ENCODE measurements at places on chromosomes 6 and 20. TPM values are rescaled to one million over a fixed set of nuclear protein-coding genes. Genes with fewer than 3 reads are reported as not detected.

KIAA1755 gene
- polyA plus RNA-seq: 19.0 TPM

FOXQ1 gene
- polyA plus RNA-seq: 0.31 TPM

TREM1 gene
- polyA plus RNA-seq: 0.29 TPM

RPP21 gene
- 32.2 TPM for polyA plus RNA-seq

ZBTB46 gene
- polyA plus RNA-seq: 16.1 TPM

BCAS1 gene
- polyA plus RNA-seq: 0.66 TPM

GTSF1L gene
- polyA plus RNA-seq: not detected

EYA4 gene
- 22.4 TPM for polyA plus RNA-seq

SYCP2 gene
- 8.7 TPM for polyA plus RNA-seq

SAPCD1 gene
- 2.7 TPM for polyA plus RNA-seq

PTCHD4 gene
- 1.7 TPM for polyA plus RNA-seq

DEFB128 gene
- polyA plus RNA-seq: not detected

THBS2 gene
- 19.4 TPM for polyA plus RNA-seq

SIRPG gene
- not detected for polyA plus RNA-seq

TEAD3 gene
- 42.6 TPM for polyA plus RNA-seq

RSPH9 gene
- 1.3 TPM for polyA plus RNA-seq

CST2 gene
- not detected for polyA plus RNA-seq

C6orf15 gene
- polyA plus RNA-seq: 0.19 TPM

FABP7 gene
- not detected for polyA plus RNA-seq

ANKRD66 gene
- polyA plus RNA-seq: not detected

ZC2HC1B gene
- not detected for polyA plus RNA-seq

FAM209B gene
- polyA plus RNA-seq: 0.34 TPM

GPX6 gene
- not detected for polyA plus RNA-seq

SLC22A23 gene
- 13.0 TPM for polyA plus RNA-seq

KHDRBS2 gene
- 2.3 TPM for polyA plus RNA-seq

NKX2-2 gene
- polyA plus RNA-seq: not detected

OR12D3 gene
- polyA plus RNA-seq: not detected

BACH2 gene
- 10.6 TPM for polyA plus RNA-seq

HDGFL1 gene
- polyA plus RNA-seq: not detected

SIRPD gene
- not detected for polyA plus RNA-seq

ZNF292 gene
- polyA plus RNA-seq: 39.3 TPM

CCR6 gene
- not detected for polyA plus RNA-seq

TULP1 gene
- polyA plus RNA-seq: 1.8 TPM

TRIM40 gene
- not detected for polyA plus RNA-seq

KCNG1 gene
- 4.1 TPM for polyA plus RNA-seq

SLC35F1 gene
- polyA plus RNA-seq: 2.4 TPM

MGME1 gene
- polyA plus RNA-seq: 42.7 TPM

HCRTR2 gene
- 1.4 TPM for polyA plus RNA-seq

MAP1LC3A gene
- polyA plus RNA-seq: 23.9 TPM

TCP11 gene
- 1.2 TPM for polyA plus RNA-seq
